ENCODE measurements at places on chromosomes 11 and 22. TPM values are rescaled to one million over a fixed set of nuclear protein-coding genes. Genes with fewer than 3 reads are reported as not detected.

The C22orf31 gene
- polyA plus RNA-seq, result not detected

The OR2AG2 gene
- 0.03 TPM for polyA plus RNA-seq

- peak; percentile 49 for DNase-seq
Measured at GRCh38 chr22:44671742-44672141, 30.3 kb upstream of the PRR5 start.

- no peak for DNase-seq
Measured at GRCh38 chr11:79973721-79974617, 533.1 kb upstream of the TENM4 start.

The IPO7 gene
- 75.7 TPM for polyA plus RNA-seq

GRCh38 chr11:118263695-118264568 is at the start of gene MPZL2:
TSS of gene MPZL2 (minus strand) at chr11:118264297. CDS start at chr11:118264153, 144 bp downstream.
- no peak for DNase-seq

The CHADL gene
- 0.10 TPM for polyA plus RNA-seq

DNA sequence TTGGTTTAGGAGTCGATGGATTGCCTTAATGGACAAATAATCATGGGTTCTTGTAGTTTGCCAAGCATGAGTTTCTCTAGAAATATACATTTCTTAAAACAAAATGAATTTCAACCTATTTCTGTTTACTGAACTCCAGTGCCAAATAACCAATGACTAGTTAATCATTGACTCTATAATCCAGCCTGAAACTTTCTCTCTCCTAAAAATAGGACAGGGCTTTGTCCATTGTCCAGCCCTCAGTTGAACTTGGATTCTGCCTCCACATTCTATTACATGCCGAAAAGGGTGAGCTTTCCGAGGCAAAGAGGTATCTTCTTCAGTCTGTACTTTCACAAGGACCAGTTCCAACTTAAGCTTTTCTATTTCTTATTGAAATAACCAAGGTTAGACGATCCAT is 23.2 kb upstream of the CAT start:
- no peak for DNase-seq

DNA sequence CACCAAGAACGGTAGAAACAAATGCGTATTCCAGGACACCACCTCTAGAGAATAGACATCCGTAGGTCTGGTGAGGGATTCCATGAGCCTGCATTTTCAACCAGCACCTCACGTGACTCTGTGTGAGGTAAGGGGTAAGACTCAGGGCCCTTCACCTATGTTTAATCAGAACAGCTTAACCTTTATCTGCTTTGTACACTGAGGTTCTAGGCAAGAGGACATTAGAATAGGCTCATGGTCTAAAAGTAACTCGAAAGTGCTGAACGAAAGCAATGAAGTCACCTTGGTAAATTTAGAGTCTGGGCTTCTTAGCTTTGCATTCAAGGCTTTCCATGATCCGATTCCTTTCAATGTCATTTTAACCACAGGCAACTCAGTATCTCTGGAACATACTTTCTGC is 270.5 kb upstream of the CADM1 start:
- no peak for DNase-seq

The CHCHD10 gene
- polyA plus RNA-seq, result 11.4 TPM

The OR5P2 gene
- not detected for polyA plus RNA-seq

DNA sequence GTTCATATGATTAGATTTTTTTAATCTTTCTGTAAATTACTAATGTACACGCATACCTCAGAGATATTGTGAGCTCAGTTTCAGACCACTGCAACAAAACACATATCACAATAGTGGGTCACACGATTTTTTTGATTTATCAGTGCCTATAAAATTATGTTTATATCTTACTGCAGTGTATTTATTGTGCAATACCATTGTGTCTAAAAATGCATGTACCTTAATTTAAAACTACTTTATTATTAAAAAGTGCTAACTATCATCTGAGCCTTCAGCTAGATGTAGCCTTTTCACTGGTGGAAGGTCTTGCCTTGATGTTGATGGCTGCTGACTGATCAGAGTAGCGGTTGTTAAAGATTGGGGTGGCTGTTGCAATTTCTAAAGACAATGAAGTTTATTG is 918.8 kb upstream of the CHORDC1 start:
- no peak for DNase-seq

DNA sequence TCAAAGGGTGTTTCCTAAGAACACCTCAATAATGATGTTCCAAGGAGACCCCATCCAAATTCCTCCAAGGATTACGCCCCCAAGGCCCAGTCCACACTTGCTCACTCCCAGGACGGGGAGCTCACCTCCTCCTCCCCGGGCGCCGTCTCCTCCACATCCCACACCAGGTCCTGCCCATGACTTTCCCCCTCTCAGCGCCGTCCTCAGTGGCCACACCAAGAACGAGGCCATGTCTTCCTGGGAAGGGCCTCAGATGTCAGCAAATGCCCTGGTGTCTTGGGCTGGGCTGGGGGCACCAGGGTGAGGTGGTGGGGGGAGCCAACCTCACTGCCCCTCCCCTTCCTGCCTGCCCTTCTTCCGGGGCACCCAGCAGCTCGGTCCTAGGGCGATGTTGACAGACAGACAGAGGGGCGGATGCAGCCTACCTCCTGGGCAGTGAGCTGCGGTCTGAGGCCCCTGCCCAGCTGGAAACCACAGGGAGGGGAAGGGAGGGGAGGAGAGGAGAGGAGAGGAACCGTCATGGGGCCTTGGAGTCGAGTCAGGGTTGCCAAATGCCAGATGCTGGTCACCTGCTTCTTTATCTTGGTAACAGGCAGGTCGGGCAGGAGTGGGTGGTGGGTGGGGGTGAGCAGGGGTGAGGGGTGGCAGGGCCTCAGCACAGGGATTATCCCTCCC is at the start of the genes C11orf21 and TSPAN32:
TSS of gene C11orf21 (minus strand) at position 288 of the 675 bp plus-strand sequence. CDS start at position 178, 110 bp downstream.
TSS of gene TSPAN32 (plus strand) at position 383 of the 675 bp plus-strand sequence. CDS start at position 520, 137 bp downstream.
- peak; percentile 43 for DNase-seq

GRCh38 chr11:99884750-99885149 is 802.3 kb upstream of the ARHGAP42 start:
- DNase-seq, result no peak

DNA sequence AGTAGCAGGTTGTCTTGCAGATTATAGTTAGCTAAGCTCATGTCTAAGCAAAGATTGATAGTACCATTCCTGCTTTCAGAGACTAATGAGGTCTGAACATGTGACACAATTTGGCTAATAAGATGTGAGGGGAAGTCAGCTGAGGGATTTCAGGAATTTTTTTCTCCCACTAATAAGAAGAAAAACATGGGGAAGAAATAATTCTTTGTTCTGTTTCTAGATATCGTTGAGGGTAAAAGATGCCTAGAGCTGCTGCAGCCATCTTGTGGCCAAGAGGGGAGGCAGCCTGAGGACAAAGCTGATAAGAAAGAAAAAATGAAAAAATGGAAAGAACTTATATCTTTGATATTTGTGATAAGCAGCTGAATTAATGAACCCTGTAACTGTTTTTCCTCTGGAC is 1334.4 kb downstream of the LRRC4C start:
- DNase-seq, result no peak

The ROM1 gene
- 1.7 TPM for polyA plus RNA-seq

DNA sequence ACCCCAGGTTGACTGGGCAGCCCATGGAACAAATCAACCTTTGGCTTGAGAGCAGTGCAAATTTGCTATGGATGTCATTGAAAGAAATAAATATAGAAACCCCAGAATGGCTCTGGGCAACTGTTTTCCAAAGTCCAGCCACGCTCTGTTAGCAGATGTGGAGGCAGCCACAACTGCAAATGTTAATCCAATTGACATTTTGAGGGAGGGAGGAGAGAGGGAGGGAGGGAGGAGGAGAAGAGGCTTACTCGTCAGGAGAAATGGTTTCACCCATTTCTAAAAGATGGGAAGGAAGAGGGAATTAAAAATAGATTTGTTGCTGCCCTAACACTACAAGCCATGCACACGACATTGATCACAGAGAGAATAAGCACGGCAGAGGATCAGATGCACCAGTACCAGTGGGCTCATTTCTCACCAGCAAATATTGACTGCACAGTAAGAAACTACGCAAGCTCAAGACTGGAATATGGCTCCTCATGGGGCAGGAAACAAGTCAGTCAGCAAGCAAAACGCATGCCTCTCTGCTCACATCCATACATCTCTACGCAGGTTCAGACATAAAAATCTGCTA is 229.1 kb downstream of the LARGE1 start:
- DNase-seq, result no peak

DNA sequence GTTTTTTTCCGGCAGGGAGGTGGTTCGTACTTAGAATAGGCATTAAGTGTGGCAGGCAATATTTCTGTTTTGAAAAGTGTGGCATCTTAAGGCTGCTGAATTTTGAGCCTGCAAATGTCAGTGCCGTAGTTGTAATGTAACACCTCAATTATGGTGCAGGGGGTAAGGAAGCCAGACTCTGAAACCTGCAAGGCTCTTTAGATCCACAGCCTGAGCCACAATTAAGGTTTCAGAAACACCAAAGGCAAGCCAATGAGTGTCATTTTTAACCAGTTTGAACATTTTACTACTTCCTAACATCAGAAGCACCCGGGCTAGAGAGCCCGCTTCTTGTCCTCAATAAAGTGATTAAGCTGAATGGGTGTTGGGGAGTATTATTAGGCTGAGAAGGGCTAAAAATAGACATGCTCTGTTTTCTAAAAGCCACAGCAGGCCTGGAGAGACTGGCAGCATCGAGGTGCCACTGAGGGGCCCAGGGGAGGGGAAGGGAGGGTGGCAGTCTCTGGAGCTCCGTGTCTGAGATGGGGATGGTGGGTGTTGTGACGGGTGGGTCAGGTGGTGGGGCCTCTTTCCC is 113.4 kb downstream of the ZBTB16 start:
- no peak for DNase-seq

DNA sequence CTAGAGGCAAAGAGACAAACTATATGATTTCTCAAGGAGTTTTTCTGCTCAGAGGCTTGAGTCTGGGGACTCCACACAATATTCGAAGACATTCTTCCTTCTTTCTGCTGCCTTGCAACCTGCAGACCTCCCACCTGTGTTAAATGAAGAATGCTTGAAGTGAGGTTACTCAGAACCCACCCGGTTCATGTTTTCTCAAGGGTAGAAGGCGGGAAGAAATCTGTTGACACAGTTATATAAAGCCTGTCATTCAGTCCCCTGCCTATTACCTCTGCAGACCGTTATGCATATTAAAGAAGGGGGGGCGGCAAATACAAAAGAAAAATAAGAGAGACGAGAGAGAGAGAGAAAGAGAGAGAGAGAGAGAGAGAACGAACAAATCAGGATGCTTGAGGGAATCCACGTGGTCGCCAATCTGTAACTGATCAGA is 2.2 kb upstream of the KMT2A start:
- peak; percentile 56 for DNase-seq

The SYT9 gene
- polyA plus RNA-seq, result not detected

The CECR2 gene
- polyA plus RNA-seq, result 0.09 TPM

DNA sequence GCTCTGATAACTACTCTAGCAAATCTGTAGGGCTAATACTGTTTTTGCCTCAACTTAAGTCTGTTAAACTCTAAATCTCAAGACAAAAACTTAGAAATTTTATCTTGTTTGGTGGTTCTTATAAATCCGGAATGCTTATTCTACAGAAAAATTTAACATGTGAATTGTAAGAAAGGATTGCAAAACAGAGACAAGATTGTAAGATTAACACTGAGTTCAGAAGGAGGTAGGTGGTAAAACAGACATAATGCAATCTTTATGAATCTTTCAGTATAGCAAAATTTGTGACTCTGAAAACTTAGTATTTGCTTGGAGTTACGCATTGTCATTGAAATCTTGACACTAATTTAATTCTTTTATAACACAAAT is 263.9 kb downstream of the SBF2 start:
- no peak for DNase-seq

DNA sequence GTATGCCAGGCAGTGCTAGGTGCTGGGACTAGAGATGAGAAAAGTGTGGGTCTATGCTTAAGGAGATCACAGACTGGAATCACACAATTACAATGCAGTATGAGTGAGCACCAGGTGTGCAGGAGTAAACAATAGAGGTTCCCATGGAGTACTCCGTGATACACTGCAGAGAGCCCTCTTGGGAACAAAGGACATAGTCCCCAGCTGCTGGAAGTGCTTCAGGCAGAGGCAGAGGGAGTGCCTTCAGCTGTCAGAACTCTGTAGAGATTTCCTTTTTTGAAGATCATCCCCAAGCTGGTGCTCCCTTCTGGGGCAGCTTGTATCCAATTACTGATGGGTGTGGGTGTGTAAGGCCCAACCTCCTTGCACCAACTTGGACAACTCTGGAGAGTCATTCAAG is 143.5 kb upstream of the PLET1 start:
- no peak for DNase-seq

DNA sequence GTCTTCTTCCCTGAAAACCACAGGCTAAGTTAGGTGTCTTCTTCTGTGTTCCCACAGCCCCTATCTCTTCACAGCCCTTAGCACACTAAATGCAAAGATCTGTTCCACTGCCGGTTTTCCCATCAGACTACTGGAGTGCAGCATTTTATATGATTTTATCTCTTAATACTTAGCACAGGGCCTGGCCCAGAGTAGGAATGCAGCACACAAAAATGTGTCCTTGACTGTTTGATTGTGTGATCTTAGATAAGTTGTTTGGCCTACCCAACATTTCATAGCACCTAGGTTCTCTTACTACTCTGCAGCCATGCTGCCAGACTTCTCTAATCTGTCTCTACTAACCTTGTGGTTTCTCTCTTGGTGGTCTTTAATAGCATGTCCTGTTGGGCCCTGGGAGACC is 54.1 kb upstream of the RRM1 start:
- no peak for DNase-seq

GRCh38 chr11:44532809-44533208 is 32.7 kb upstream of the CD82 start:
- no peak for DNase-seq

GRCh38 chr11:75635066-75635862 is 33.6 kb downstream of the MAP6 start:
- DNase-seq, result peak; percentile 54

The OSBPL5 gene
- polyA plus RNA-seq, result 10.1 TPM

GRCh38 chr11:1496761-1497095 is 10.1 kb upstream of the MOB2 start:
- no peak for DNase-seq

The LARGE2 gene
- not detected for polyA plus RNA-seq

- DNase-seq, result no peak
Measured at GRCh38 chr11:114651145-114651718, 27.1 kb upstream of the NXPE2 start.

DNA sequence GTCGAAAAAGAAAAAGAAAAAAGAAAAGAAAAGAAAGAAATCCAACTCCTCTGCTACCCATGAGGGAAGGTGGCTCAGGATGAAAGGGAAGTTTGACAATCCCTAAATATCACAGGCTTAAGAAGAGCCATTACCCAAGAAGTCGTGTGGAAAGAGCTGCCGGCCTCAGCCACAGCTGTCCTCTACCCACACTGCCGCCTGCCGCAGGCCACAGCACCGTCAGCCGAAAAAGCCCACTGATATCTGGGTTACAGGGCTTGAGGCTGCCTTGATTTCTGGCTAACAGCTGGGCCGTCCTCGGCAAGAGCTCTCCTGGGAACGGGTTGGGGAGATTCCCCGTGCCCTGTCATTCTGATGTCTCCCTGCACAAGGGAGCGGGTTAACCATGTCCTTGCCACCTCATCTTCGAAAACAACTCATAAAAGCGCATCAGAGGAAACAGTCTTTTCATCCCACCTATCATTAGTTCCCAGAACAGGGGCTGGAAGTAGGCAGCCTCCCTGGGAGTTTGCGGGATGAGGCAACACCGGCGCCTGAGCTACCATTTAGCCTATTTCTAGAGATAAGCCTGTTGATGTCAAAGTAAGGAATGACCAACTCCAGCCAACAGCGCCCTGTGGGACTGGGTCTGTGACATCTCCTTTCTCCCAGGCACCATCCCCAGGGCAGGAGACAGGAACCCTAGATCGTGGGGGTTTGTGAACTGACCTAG is 21.8 kb upstream of the SNX32 start:
- no peak for DNase-seq

The PRDM11 gene
- 1.2 TPM for polyA plus RNA-seq

The EI24 gene
- 185 TPM for polyA plus RNA-seq

- DNase-seq, result no peak
Measured at GRCh38 chr22:17888855-17889254, 114.6 kb upstream of the BID start.
